ENCODE measurements at places on chromosomes 11 and 22.

- no peak for DNase-seq
Measured at GRCh38 chr11:19597206-19597605, 115.4 kb upstream of the NAV2 start.

DNA sequence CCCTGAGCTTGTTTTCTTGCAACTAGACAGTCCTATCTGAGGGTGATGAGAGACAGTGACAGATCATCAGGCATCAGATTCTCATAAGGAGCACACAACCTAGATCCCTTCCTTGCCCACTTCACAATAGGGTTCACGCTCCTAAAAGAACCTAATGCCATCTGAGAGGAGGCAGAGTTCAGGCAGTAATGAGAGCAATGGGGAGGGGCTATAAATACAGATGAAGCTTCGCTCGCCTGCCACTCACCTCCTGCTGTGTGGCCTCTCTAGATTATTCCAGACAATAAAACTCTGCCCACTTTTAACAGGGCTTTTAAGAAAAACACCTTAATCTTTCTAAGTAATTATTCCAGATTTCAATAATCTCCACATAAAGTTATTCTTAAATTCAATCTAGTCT is 43.9 kb upstream of the PAK1 start:
- DNase-seq: no peak

GRCh38 chr22:34475886-34476285 is 555.6 kb upstream of the LARGE1 start:
- DNase-seq: no peak

- DNase-seq: no peak
Measured at GRCh38 chr22:24424901-24425775, 2.3 kb upstream of the ADORA2A start.

GRCh38 chr11:130467116-130467900 is 18.9 kb downstream of the ADAMTS15 start:
- DNase-seq: no peak

- no peak for DNase-seq
Measured at GRCh38 chr22:27347951-27348350, 453.6 kb downstream of the MN1 start.

DNA sequence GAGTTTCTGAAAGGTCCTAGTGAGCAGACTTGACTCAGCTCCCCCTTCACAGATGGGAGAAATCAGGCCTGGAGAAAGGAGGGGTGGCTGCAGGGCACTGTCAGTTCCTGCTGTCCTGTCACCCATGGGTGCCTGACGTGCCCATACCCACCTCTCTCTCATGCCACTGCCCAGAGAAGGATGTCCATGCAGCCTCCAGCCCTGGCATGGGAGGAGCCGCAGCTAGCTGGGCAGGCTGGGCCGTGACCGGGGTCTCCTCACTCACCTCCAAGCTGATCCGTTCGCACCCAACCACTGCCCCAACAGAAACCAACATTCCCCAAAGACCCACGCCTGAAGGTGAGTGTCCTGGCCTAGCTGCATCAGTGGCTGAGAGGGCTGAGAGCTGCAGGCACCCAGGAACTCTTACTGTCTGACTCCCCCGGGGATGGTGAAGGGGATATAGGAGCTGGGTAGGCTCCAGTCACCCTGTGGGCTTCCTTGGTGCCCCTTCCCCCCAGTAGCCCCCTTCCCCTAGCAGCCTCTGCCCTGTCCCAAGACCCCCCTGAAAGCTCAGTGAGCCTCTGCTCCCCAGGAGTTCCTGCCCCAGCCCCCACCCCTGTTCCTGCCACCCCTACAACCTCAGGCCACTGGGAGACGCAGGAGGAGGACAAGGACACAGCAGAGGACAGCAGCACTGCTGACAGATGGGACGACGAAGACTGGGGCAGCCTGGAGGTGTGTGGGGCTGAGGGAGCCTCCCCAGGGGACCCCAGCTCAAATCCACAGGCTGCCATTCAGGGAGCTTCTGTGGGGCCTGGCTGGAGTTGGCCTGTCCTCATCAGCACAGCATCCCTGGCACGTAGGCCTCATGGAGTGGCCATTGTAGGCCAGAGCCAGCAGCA is 11.8 kb downstream of the SCYL1 start:
- DNase-seq: no peak

- DNase-seq: no peak
Measured at GRCh38 chr11:134350381-134350780, 18.6 kb downstream of the GLB1L2 start.

DNA sequence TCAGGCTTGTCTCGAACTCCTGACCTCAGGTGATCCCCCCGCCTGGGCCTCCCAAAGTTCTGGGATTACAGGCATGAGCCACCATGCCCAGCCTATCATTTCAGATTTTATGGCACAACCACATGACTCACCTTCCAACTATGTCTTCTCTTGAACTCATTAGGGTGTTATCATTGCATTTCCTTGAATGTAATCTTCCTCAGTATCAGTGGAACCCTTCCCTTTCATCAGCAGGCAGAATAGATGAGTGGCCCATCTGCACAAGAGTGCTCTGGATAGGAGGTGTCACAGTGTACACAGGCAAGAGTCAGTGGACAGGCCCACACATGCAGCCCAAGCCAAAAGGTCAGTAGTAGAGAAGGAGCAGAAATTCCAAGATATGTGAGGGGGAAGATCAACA is 29.1 kb upstream of the AQP11 start:
- DNase-seq: no peak
